ENCODE measurements at places on chromosomes 3 and 15.
A peak's percentile ranks its signal among the peaks of the same experiment; 100 is the strongest.

- DNase-seq: no peak
These were observed 282.5 kb upstream of the THBS1 start for GRCh38 chr15:39298271-39298962.

GRCh38 chr3:46948830-46949671 is 27.5 kb downstream of the CCDC12 start:
- no peak for DNase-seq

DNA sequence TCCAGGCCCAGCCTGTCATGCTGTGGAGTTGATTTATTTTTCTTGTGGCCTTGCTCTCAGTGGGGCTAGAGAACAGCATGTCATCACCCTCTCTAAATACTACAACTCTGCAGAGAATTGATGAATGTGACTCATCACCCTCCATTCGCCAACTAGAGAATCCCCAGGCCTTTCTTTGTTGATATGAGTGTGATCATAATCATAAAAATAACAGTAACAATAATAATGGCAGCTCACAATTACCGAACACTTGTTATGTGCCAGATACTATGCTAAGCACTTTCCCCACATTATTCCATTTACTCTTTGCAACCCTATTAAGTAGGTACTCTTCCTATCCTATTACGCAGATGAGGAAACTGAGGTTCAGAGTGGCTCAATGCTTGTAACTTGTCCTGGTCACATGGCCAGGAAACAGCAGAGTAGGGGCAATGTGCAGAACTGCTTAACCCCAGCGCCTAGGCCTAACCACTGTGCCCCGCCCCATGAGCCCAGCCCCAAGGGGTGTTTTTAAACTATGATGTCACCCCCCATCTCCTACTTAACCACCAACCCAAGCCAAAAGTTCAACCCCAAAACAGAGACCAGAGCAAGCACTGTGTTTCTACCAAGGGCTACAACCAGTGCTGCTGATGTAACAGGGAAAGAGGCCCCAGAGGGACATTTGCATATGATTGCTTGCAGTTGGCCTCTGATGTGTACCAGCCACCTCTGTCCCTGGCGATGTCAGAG is 104.5 kb downstream of the ADCY5 start:
- DNase-seq: peak; percentile 58

- peak; percentile 74 for DNase-seq
These were observed 19.5 kb downstream of the NFKBIZ start for GRCh38 chr3:101868534-101869464.

GRCh38 chr3:167450195-167450594 is 23.6 kb downstream of the SERPINI2 start:
- no peak for DNase-seq

DNA sequence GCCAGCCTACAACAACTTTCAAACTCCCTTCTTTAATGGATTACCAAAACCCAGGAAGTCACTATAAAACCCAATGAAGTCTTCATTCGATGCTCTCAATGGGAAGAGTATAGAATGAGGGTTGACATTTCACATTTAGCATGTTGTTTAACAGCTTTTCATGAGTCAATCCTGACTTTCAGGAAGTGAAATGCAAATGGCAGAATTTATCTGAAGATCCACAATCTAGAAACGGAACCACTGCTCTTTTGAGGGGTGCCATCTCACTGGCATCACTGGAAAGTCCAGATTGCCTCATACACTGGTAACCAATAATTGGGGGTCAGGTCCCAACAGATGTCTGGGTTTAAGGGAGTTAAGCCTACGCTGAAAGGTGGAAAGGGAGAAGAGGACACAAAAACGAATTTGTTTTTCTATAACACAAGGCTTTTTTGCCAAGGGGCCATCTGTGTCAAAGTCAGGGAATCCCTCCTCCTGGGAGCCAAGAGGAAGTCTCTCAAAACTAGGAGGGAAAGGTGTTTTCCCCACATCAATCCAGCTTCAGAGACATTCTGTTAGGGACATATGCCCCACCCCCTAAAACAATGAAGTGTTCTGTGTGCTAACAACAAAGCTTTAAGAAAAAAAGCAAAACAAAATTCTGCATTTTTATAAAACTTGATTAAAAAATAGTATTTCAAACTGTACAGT is 12.0 kb upstream of the ATP1B3 start:
- no peak for DNase-seq

GRCh38 chr3:16372362-16373292 is 107.6 kb downstream of the OXNAD1 start:
- DNase-seq: no peak
